ENCODE measurements at places on chromosomes 3 and 15.

- DNase-seq = no peak
Observed at GRCh38 chr15:89114990-89115389, 26.7 kb downstream of the ABHD2 start.

DNA sequence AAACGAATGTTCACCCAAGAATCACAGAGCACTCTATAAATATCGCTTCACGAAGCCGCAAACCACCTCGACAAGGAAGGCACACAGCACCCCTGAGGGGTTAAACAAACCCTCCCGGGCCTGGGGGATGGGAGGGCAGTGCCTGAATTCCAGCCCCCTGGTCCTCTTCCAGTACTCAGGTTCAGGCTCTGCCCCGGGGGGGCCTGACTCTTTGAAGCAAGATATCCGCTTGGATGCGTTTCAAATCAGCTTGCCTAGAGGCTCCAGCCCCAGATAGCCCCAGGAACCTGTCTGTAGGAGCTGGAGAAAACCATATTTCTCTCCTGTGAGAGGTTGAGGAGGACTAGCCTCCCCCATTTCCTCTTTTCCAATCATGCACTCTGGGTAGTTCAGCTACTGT lies 194.7 kb downstream of the WNT5A start:
- no peak for DNase-seq

GRCh38 chr15:48581219-48581618 lies 64.3 kb downstream of the FBN1 start:
- DNase-seq = no peak

DNA sequence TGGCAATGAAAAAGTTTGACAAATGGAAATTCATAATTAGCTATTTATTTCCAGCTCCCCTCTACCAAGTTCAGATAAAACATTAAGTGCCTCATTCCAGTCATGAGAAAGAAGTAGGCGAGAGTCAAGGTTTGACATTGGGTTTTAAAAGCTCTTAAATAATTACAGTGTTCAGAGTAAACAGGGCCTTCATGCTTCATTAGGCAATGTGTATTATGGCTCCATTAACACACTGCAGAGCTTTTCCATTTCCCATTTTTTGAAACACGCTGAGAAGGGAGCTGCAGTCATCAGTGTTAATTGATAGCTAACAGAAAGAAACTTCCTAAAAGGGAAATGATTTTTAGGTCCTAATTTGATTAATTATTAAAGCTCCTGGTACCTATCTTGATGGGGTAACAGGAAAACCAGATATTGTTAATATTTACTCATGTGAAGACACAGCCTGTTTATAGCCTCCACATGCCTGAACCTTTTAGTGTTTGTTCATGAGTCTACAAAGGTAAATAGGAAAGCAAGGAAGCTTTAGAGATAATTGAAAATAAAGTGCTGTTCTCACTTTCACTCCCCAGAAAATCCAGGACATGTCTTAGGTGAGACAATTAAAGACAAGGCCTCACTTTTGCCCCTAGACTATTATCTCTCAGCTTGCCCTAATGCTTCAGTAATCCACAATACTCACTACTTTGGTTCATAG lies 28.7 kb downstream of the SST start:
- no peak for DNase-seq

GRCh38 chr3:76362643-76363042 lies 577.3 kb upstream of the ZNF717 start:
- DNase-seq = no peak

DNA sequence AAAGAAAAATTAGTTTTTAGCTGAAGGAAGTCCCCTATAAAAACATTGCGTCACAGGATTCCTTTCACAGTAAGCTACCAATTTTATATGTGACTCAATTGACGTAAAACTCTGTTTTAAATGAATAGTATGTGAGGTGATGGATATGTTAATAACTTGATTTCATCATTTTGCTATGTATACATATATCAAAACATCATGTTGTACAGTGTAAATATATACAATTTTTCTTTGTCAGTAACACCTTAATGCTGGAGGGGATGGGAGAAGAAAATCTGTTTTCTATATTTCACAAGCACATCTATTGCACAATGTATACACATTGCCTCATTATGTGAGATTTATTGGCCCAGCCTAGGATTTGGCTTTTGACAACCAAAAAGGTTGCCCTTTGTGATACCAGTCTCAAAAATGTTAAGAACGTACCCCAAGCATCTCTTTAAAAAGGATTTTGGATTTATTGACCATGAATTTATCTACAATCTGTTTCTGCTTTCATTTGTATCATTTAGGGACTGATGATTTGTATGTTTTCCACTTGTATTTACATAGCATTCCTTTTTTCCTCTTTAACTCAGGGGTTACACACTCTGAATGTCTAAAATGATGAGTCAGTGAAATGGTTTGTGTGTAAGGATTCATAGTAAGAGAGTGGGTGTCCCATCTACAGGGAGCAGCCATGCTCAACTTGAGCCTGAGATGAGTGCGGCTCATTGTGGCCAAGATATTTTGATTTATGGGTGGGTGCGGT lies 62.6 kb downstream of the CRTC3 start:
- no peak for DNase-seq

- no peak for DNase-seq
Observed at GRCh38 chr3:49498648-49499047, 28.6 kb downstream of the DAG1 start.

DNA sequence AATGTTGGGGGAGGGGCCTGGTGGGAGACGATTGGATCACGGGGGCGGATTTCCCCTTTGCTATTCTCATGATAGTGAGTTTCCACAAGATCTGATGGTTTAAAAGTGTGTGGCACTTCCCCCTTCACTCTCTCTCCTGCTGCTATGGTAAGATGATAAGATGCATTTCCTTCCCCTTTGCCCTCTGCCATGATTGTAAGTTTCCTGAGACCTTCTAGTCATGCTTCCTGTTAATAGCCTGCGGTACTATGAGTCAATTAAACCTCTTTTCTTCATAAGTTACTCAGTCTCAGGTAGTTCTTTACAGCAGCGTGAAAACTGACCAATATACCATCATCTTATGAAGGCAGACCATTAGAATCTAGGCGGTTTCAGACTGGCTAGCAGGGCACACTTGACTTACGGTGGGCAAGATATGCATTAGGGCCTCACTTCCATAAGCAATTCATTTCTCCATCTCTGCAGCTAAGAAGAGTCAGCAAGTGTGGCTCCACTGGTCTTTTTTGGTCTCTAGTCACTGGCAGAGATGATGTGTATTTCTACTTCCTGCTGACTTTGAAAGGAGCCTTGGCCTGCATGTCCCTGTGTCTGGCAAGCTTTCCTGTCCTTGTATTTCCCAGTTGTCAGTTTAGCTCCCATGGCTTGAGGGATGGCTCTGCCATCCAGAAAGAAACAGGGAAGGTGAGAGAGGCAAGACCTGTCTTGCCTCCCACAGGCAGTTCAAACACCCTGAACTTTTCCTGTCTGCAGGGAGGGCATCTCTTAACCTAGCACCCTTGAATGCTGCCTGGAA lies 109.0 kb upstream of the ADAMTS9 start:
- DNase-seq = no peak

- DNase-seq = no peak
Observed at GRCh38 chr3:157157836-157158235, 2.1 kb downstream of the CCNL1 start.

GRCh38 chr15:71559098-71559497 lies 251.3 kb upstream of the NR2E3 start:
- DNase-seq = no peak

DNA sequence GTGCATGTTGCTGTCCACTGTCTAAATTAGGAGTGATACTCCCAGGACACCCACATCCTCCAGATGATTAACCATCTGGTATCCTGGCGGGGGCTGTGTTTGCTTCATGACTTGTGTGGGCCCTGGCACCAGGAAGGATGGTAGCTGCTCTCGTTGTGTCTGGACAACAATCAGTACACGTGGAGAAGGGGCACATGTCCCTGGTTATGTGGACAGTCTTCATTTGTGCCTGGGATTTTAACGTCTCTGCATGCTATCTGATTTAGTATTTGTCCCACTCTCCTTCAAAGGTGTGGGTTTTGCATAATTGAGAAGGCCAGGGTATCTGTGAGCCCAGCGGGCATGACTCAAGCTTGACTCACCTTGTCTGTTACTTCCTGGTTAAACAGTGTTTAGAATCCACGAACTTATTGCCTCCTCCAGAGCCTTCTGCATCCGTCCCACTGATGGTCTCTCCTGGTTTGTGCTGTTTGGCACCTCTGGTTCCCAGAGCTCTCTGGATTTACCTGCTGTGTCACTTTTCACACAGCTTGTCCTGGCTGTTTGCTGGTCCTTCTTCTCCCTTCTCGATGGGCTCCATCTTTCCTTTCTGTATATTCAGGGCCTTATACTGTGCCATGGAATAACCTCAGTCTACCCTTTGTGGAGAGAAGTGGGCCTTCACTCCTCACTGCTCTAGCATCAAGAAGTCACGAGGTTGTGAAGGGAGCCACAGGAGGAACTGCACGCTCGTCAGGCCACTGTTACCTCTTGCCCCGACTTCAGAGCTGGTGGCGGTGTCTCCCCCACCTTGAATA lies 32.5 kb downstream of the ARNT2 start:
- DNase-seq = no peak

- DNase-seq = no peak
Observed at GRCh38 chr3:195440379-195440778, 2.4 kb downstream of the ACAP2 start.

- DNase-seq = no peak
Observed at GRCh38 chr15:52012210-52012609, 6.8 kb upstream of the MAPK6 start.

DNA sequence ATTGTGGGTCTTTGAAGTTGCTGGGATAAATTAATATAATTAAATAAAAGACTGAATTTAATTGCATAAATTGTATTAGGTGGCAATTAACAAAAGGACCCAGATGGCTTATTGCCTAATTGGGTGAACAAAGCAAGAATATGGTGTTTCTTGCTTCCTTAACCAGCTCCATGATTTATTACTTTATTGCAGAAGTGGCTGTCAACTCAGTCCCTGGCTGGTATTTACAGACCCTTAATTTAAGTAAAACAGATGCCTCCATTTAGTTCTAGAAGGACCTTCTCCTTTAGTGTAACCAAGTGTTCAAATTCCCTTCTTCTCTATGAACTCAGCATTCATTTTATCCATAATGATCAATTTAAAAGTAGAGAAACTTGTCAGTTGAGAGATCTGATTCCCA lies 35.1 kb downstream of the DPH3 start:
- DNase-seq = no peak

DNA sequence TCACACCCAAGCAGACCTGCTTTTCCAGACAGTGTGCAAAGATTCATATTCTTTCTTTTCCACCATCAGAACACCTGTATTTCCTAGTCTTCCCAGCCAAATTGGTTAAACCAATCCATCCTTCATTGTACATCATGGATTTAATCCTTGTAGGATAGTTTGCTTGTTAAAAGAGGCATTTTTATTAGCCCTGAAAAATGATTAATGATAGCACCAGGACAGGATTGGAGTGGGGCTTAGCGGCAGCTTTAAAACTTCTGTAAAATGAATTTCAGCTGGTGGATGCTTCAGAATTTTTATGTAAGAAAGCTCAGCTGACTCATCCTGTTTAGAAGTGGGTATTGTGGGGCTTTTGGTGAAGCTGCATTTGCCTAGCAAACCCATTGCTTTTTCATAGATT lies 36.1 kb upstream of the ARHGEF26 start:
- DNase-seq = no peak

DNA sequence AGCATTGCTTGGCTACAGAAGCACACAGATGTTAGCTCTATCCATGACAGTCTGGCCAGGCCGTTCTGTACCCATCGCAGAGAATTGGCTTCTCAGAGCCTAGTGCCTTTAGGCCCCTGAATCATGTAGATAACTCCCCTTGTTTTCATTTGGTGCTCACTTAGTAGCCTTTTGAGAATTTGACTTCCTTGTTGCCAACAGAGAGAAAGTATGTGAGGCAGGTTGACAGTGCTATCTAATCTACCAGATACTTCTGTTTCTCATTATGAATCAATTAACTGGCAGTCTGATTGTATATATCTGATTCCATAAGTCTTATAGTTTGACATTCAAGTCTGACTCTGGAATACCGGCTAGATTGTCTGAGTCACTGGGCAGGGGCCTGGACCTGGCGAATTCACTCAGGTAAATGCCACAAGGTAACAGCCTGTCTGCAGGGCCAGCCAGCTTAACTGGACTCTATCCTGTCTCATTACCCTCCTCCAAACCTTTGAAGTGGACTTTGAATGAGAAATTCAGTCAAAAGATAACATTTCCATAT lies 160.2 kb downstream of the GHSR start:
- no peak for DNase-seq

GRCh38 chr3:23376516-23377248 lies 173.6 kb downstream of the UBE2E2 start:
- no peak for DNase-seq

GRCh38 chr15:94164202-94164807 lies 67.1 kb upstream of the MCTP2 start:
- peak; percentile 60 for DNase-seq

GRCh38 chr15:43251871-43252250 lies 14.9 kb downstream of the TGM5 start:
- no peak for DNase-seq

GRCh38 chr3:139303216-139303615 lies 40.6 kb upstream of the MRPS22 start:
- DNase-seq = no peak

- DNase-seq = no peak
Observed at GRCh38 chr3:187183210-187183862, 13.9 kb upstream of the RTP1 start.

- DNase-seq = no peak
Observed at GRCh38 chr15:94535298-94536048, 304.1 kb downstream of the MCTP2 start.

GRCh38 chr3:57727106-57727505 lies 29.0 kb upstream of the SLMAP start:
- DNase-seq = no peak

DNA sequence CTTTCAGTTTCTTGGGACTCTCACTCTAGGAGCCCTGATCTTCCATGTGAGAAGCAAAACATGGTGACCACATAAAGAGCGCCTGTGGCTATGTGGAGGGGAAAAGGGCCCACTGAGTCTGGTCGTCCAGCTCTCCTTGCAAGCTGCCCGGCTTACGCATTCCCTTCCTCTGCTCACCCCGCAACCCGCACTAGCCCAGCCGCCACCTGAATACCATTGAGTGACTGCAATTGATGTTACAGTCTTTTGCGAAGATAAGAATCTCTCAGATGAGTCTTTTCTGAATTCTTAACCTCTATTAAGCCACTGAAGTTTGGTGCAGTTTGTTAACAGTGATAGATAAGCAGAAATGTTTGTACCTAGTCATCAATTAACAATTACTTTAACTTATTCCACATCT lies 589.0 kb upstream of the DPPA4 start:
- DNase-seq = no peak

GRCh38 chr3:71601811-71602210 lies 18.3 kb upstream of the FOXP1 start:
- DNase-seq = no peak

DNA sequence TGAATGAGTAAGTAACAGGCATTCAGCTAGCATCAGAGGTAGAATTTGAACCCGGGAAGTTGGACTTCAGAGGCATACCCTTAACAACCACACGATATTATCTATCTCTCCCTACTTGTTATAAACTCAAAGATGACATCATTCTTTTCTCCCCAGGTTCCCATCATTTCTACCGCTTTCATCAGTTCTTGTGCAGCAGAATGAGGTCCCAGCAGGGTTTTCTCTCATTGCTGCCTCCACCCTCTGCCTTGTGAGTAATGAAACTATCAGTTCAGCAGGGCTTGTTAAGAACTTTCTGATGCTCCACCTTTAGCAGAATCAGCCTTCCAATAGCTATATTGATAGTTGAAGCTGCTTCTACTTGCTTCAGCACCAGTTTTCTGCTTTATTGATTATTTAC lies 487.5 kb upstream of the KCNMB2 start:
- DNase-seq = no peak

- DNase-seq = peak; percentile 20
Observed at GRCh38 chr3:88410259-88410658, 260.5 kb downstream of the C3orf38 start.

All from CD4-positive, alpha-beta T cell treated with Interleukin-4 for 4 hours (primary cell).